ENCODE measurements at places on chromosomes 7 and 10.
A peak's percentile ranks its signal among the peaks of the same experiment; 100 is the strongest.

- DNase-seq, result peak; percentile 55
These were observed 692.6 kb downstream of the SUGCT start for GRCh38 chr7:40827222-40828085.

DNA sequence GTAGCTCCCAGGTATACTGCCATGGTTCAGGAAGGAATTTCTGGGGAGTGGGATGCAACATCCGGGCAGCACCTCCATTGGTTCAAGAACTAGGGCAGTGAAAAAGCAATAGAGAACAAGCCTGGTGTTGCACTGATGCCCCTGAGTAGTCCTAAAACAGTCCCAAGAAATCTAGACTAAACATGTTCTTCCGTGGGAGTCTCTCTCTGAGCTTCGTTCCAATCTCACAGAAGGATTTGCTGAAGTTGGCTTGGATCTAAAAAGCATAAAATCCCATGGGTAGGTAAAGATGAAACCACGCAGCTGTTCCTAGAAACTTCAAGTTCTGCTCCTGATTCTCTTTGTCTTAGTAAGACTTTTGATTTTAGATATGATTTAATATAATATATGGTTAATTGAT is 154.5 kb downstream of the PLXDC2 start:
- no peak for DNase-seq

DNA sequence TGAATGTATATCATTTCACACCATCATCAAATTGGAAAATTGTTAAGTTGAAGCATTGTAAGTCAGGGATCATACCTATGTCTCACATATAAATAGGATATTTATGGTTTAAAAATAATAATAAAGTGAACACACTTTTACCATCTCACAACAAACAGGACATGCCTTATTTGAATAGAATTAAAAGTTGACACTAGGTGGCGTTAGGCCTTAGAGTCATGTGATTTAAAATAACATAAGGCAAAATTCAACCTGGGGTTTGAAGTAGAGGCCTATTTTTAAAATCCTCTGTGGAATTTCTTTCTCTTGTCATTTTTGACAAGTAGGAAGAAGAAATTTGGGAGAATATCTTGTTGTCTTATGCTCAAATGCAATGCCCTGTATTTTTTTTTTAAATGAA is 184.7 kb upstream of the PCDH15 start:
- DNase-seq, result peak; percentile 49

- no peak for DNase-seq
These were observed 991 bp upstream of the FAM204A start for GRCh38 chr10:118343115-118343514.

GRCh38 chr7:776992-777727 is 50.1 kb upstream of the PRKAR1B start:
- no peak for DNase-seq

DNA sequence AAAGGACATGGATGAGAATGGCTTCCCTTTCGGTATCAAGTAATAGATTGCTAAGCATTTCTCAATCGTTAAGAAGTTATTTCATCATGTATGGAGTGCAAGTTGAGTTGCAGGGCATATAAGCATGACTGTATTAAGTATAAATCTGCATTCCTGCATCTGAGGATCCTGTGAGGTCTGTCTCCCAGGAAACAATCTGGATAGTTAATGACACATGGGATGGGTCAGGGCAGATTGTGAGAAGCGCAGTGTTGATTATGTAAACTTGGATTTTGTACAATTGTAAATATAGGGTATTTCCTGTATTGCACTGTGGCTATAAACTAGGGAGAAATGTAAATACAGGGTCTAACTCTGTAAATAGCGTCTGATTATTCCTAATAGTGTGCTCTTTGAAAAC is 102.6 kb downstream of the PLXDC2 start:
- no peak for DNase-seq
